ENCODE measurements at places on chromosomes 5 and 9. TPM values are rescaled to one million over a fixed set of nuclear protein-coding genes. Genes with fewer than 3 reads are reported as not detected.

GRCh38 chr5:54867310-54867944, 118.0 kb downstream of the ESM1 start:
- DNase-seq = no peak
- no peaks in the 10 kb centered on the region for H3K27me3 ChIP-seq
- H3K27ac ChIP-seq = no peak overlapping the region

GRCh38 chr9:85716031-85716877, 25.5 kb downstream of the AGTPBP1 start:
- no peaks in the 10 kb centered on the region for H3K36me3 ChIP-seq
- H3K27me3 ChIP-seq = no peaks in the 10 kb centered on the region
- peak overlapping the region; percentile 38 for H3K27ac ChIP-seq

GRCh38 chr5:66653325-66653724, 57.1 kb downstream of the MAST4 start:
- H3K4me3 ChIP-seq = no peak overlapping the region
- no peaks in the 10 kb centered on the region for H3K27me3 ChIP-seq
- DNase-seq = no peak
- H3K36me3 ChIP-seq = no peaks in the 10 kb centered on the region
- H3K4me1 ChIP-seq = no peaks in the 10 kb centered on the region

DNA sequence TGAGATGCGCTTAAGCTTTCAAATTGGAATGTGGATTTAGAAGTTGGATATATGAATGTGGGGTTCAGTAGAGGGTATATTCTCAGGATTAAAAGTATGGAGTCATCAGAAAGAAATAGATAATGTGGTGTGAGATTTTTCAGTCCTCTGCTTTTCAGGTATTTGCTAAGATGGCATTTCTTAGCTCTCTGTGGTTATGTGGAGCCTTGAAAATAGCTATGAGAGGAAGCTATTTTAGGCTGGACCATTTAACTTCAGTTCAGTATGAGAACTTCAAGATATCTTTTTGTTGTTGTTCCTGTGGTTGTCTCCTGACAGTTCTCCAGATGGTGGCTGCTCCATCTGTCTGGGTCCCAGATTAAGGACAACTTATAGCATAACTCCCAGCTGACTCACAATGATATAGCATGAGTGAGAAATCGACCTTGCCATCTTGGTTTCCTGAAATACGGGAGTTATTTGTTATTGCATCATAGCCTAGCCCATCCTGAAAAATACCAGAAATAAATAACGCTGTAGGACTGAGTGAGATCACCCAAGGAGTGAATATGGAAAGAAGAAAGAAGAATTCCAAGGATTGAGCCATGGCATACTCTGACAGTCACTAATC, 461.5 kb downstream of the ANXA1 start:
- DNase-seq = no peak
- no peak overlapping the region for H3K27ac ChIP-seq
- no peak overlapping the region for H3K4me3 ChIP-seq
- no peaks in the 10 kb centered on the region for H3K4me1 ChIP-seq
- no peaks in the 10 kb centered on the region for H3K27me3 ChIP-seq

DNA sequence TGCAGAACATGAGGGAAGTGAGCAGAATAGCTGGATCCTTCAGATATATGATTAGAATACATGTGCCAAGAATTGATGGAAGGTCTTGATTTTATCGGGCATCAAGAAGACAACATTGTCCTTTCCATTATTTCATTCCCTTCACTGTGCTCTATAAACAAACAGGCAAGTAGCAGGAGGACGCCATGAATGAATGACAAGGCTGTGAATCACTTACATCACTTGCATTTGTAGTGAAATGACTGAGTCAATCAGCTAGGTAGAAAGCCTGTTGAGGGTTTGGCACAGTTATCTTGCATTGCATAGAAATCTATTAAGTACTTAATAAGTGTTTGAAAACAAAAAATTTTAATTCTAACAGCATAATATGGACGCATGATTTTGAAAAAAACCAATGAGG, 548.8 kb upstream of the IZUMO3 start:
- no peak overlapping the region for H3K4me3 ChIP-seq
- H3K4me1 ChIP-seq = no peaks in the 10 kb centered on the region
- DNase-seq = no peak

DNA sequence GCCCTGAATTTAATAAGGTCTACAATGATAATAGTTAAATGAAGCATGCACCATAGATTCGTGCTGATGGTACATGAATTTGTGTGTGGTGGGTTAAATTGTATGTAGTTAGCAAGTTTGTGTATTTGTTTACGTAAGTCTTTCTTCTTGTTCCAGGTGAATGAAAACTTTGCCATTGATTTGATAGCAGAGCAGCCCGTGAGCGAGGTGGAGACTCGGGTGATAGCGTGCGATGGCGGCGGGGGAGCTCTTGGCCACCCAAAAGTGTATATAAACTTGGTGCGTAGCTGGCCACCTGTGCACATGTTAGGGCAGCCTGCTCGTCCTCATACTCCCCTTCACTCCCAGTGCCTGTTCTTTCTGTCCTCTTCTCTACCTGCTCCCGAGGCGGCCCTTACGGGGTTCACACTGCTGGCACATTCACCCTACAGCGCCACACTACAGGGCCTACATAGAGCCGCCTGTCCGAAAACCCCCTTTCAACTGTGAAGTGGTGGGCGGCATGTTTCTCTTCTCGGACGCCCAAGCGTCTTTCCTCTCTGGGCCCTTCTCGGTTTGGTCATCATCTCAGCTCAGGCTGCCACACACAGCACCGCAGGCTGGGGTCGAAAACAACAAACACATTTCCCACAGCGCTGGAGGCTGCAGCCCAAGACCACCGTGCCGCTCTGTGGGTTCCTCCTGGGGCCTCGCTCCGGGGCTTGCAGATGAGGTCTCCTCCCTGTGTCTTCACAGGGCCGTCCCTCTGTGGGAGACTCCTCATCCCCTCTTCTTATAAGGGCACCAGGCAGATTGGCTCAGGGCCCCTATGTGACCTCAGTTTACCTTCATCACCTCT, 13.2 kb downstream of the NDUFS6 start:
- H3K4me1 ChIP-seq = no peaks in the 10 kb centered on the region
- H3K36me3 ChIP-seq = peaks cover 50% of the 10 kb centered on the region
- no peak overlapping the region for H3K27ac ChIP-seq
- no peaks in the 10 kb centered on the region for H3K27me3 ChIP-seq

DNA sequence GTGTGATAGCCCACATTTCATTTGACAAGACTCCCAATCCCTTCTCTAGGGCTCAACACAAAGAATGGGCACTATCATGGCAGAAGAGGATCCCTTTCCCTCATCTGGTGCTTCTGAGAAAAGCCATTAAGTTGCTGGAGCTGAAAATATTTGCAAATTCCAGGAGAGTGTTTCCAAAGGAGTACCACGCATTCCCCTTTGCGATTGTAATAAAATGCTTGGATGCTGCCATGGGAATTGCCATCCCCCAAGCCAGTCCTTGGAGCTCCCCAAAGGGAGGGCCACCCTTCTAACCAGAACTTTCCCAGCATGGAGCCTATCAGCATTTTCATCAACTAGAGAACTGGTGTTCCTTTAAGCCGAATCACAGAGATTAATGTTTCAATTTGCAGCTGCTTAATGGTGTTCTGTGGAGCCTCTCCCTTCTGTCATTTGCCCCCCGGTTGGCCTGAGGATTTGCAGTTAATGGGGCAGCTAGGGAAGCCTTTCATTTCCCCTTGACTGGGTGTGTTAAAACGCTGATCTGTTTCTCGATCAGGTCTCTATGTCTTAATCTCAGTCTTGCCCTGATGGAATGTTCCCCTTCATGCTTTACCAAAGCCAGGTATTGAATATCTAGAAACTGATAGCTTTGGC, 133.0 kb downstream of the ENC1 start:
- no peak for DNase-seq
- no peak overlapping the region for H3K27ac ChIP-seq
- H3K36me3 ChIP-seq = no peaks in the 10 kb centered on the region
- no peak overlapping the region for H3K4me3 ChIP-seq
- H3K27me3 ChIP-seq = no peaks in the 10 kb centered on the region

Gene ADAMTS2
- polyA plus RNA-seq = not detected

Gene HMCN2
- not detected for polyA plus RNA-seq

Gene CAMK4
- polyA plus RNA-seq = 84.5 TPM

DNA sequence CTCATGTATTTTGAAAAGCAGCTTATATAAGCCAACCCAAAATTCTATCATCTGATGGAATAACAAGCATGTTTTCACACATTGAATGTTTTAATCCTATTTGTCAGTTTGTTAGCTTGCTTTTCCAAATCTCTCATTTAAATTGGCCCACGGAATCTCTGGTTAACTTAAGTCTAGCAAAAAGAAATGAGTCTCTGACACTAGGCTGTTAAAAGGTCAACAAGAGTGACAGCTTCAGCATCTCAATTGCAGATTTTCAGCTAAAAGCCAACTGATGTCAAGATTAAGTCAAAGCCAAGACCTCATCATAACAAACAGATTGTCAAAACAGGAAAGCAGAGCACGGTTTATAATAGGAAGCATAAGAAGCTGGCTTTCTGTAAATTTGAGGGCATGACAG, 49.4 kb upstream of the CDH9 start:
- H3K4me3 ChIP-seq = no peak overlapping the region
- no peak for DNase-seq
- no peaks in the 10 kb centered on the region for H3K4me1 ChIP-seq
- no peak overlapping the region for H3K27ac ChIP-seq

GRCh38 chr9:29311221-29311620, 1737.9 kb upstream of the C9orf72 start:
- H3K4me1 ChIP-seq = no peaks in the 10 kb centered on the region
- no peak for DNase-seq
- H3K27me3 ChIP-seq = no peaks in the 10 kb centered on the region
- no peak overlapping the region for H3K27ac ChIP-seq
- no peaks in the 10 kb centered on the region for H3K36me3 ChIP-seq
- H3K4me3 ChIP-seq = no peak overlapping the region

DNA sequence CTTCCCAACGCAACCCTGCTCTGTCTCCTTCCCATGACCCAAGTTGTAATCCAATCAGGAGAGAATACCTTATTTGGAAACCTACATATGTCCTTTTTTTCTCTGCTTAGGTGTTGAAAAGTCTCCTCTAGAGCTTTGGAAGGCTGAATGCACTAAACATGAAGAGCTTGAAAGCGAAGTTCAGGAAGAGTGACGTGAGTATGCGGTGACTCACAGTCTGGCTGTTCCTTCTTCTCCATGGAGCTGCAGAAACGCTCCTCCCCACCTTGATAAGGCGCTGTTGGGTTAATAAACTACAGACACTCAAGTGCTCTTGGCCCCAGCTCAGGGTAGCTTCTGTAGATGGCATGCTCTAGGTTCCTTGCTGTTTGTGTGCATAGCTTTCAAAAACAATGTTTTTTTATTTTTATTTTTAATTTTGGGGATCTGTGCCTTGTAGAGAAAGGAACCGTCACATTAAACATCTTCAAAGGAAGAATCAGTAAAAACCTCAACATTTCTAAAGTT, 30.7 kb downstream of the RAI14 start:
- no peak for DNase-seq
- peak overlapping the region; percentile 25 for H3K27ac ChIP-seq
- H3K4me1 ChIP-seq = no peaks in the 10 kb centered on the region
- H3K27me3 ChIP-seq = no peaks in the 10 kb centered on the region

Gene ALDH1A1
- polyA plus RNA-seq = not detected

DNA sequence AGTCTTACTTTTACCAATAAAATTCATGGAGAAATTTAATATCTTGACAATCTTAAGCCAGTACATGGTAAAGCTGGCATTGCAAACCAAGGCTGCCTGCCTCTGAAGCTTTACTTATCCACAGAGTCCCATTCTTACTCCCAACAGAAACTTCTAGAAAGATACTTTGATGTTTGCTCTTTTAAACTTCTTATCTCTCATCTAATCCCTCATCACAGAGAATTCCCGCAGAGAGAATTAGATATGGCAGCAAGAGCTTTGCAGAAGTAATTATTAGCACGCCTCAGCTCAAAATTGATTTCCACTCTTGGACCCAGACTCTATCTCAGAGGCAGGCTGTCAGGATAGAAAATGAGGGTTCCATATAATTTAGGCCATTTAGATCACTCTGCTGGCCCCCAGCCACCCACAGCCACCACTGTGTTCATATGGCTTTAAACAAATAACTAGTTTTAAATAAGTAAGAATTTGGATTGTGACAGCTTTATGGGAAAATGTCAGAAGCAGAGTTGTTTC, 37.9 kb upstream of the GAS1 start:
- H3K27ac ChIP-seq = no peak overlapping the region
- peaks cover 9% of the 10 kb centered on the region for H3K27me3 ChIP-seq
- no peak for DNase-seq
- no peaks in the 10 kb centered on the region for H3K36me3 ChIP-seq
- no peaks in the 10 kb centered on the region for H3K4me1 ChIP-seq

- no peaks in the 10 kb centered on the region for H3K36me3 ChIP-seq
- H3K4me1 ChIP-seq = no peaks in the 10 kb centered on the region
Observed at GRCh38 chr5:179435731-179436315, 90.6 kb upstream of the ADAMTS2 start.

GRCh38 chr5:93236807-93237421, 344.1 kb downstream of the NR2F1-AS1 start:
- DNase-seq = no peak
- H3K4me1 ChIP-seq = no peaks in the 10 kb centered on the region
- no peaks in the 10 kb centered on the region for H3K36me3 ChIP-seq
- no peaks in the 10 kb centered on the region for H3K27me3 ChIP-seq
- H3K27ac ChIP-seq = no peak overlapping the region

DNA sequence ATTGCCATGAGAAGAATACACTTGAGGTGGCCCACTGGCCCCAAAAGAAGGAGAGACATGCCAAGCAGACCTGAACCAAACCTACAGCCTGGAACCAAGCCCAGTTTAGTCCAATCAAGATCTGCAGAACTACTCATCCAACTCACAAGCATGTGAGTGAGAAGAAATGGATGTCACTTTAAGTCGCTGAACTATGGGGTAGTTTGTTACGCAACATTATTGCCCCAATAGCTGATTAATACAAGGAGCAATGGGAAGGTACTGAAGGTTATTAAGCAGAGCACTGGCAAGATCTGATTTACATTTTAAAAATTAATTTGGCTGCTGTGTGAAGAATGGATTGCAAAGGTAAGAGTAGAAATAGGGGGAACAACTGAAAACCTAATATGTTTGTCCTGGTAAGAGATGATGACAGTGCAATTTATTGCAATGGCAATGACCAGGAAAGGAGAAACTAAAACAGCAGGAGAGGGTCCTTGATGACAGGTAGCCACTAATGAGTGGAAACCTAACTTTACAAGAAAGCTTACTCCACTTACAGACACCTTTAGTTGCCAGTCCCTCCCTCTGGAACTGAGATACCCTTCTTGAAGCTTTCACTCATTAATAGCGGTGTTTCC, 132.9 kb upstream of the GRIA1 start:
- no peak overlapping the region for H3K4me3 ChIP-seq
- H3K4me1 ChIP-seq = no peaks in the 10 kb centered on the region
- DNase-seq = no peak
- no peaks in the 10 kb centered on the region for H3K27me3 ChIP-seq
- no peaks in the 10 kb centered on the region for H3K36me3 ChIP-seq

Gene ZFP2
- 0.98 TPM for polyA plus RNA-seq

DNA sequence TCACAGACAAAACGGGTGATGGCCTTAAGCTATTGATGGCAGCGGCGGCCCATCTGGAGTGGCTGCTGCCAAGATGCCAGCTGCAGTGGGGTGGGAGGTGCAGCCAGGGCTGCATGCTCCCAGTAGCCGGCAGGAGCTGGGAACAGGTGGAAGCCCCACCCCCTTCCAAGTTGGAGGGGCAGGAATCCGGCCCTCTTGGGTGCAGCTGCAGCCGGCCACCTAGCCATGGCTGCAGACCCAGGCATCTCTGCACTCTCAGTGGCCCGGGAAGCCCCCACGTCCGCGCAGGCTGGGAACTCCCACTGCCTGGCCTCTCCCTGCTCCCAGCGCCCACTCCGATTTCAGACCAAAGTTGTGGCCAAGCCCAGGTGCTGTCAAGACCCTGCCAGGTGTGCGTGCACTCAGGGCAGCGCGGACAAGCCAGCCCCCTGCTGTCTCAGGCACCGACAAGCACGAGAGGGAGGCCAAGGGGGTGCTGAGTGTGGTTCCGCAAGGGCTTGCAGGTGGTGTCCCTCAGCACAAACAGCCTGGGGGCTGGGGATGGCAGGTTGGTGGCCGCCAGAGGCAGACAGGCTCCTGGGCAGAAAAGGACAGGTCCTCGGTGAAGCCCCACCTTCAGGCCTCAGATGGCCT, 115.1 kb upstream of the TSLP start:
- no peak overlapping the region for H3K4me3 ChIP-seq

Data from CD8-positive, alpha-beta memory T cell (primary cell).